CD8-positive, alpha-beta memory T cell (primary cell): ENCODE measurements at places on chromosomes 2 and 18. TPM values are rescaled to one million over a fixed set of nuclear protein-coding genes. Genes with fewer than 3 reads are reported as not detected.

- no peak for DNase-seq
These were observed 2.4 kb downstream of the BOK start for GRCh38 chr2:241560883-241561474.

DNA sequence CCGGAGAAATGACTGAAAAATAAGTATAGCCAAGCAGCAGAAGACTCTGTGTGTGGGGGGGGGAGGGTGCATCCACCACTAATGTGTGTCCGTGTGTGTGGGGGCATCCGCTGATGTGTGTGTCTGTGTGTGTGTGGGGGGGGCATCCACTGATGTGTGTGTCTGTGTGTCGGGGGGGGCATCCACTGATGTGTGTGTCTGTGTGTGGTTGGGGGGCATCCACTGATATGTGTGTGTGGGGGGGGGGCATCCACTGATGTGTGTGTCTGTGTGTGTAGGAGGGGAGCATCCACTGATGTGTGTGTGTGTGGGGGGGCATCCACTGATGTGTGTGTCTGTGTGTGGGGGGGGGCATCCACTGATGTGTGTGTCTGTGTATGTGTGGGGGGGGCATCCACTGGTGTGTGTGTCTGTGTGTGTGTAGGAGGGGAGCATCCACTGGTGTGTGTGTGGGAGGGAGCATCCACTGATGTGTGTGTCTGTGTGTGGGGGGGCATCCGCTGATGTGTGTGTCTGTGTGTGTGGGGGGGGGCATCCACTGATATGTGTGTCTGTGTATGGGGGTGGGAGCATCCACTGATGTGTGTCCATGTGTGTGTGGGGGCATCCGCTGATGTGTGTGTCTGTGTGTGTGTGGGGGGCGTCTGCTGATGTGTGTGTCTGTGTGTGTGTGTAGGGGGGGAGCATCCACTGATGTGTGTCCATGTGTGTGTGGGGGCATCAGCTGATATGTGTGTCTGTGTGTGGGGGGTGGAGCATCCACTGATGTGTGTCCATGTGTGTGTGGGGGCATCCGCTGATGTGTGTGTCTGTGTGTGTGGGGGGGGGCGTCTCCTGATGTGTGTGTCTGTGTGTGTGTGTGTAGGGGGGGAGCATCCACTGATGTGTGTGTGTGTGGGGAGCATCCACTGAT is 125.0 kb downstream of the NFATC1 start:
- no peak for DNase-seq

- no peak for DNase-seq
These were observed 299.2 kb downstream of the TDRD15 start for GRCh38 chr2:21422724-21423522.

DNA sequence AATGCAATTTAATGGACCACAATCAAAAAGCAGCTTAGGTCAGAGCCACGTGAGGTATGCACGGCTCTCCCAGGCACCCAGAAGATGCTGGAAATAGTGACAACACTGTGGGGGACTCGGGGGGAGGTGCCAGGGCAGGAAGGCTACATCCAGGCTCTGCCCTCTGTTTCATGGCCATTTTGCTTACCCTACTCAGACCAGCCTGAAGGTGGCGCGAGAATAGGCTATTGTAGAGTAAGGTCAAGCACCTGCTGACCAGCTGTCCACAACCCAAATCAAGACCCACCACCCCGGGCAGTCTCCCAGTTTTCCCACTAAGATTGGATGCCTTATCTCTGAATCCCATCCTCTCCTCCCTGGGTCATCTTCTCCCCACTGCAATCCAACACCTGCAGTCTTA is 115.7 kb downstream of the VIT start:
- no peak for DNase-seq

- no peak for DNase-seq
These were observed 87.4 kb upstream of the GLS start for GRCh38 chr2:190792956-190793888.

DNA sequence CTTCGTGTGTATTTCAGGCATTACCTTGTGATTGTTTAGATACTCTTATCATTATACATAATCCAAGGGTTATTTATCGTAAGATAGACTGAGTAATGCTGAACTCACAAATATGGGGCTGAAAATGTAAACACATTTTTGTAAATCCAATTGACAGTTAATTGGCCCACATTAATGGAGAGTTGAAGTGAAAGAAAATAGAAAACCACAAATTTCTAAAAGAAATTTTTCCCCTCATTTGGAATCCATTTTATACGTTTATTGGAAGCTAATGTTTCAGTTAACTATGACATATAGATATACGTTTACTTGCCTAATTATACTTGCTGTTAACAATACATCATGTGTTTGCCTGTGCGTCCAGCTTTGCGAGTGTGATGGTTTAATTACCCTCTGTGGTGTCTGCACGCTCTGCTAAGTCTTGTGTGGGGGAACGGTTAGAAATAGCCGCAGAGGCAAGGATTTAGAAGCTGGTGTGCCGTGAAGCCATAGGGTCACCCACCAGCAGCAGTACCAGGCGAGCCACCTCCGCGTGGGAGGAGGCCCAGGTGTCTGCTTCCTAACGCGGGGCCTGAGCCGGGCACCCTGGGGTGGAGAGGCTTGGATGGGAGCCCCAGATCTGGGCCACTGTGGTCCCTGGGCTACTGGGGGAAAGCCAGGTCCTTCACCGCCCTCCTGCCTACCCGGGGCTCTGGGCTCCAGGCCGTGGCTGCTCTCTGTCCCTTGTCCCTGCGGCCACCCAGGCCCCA is 38.0 kb downstream of the TSHZ1 start:
- DNase-seq, result no peak

DNA sequence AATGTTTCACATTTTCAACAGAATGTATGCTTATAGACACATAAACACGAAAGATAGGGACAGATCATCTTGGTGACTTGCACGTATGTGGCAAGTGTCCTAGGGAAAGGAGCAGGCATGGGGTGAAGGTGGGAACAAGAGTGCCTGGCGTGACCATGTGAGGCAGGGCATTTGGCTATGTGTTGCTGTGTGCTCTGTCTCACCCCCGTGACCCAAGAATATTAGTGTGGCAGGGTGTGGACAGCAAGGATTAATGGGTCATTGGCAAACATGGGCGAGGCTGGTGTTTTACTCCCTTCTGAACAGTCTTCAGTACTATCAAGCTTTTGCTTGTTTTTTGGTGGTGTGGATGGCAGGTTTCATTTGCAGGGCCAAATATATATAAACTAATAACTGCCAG is 1.3 kb upstream of the VWA3B start:
- no peak for DNase-seq

DNA sequence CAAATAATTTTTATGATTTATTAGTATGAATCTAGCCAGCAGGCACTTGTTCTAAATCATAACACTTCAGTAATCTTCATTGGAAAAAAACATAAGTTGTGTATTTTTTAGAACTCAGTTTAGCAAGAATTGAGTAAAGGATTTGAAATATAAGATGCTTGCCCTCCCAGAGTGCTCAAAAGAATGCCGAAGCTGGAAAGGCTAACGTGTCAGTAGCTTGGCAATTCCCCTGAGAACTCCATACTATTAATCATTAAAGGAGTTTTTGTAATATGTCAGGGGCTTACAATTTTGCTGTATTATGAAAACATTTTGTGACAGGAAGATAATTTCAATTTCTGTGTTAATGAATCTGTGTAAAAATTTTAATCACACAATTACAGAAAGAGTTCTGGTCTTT is 122.7 kb downstream of the GULP1 start:
- DNase-seq, result no peak

GRCh38 chr2:231475965-231476364 is 11.7 kb upstream of the NCL start:
- DNase-seq, result no peak

DNA sequence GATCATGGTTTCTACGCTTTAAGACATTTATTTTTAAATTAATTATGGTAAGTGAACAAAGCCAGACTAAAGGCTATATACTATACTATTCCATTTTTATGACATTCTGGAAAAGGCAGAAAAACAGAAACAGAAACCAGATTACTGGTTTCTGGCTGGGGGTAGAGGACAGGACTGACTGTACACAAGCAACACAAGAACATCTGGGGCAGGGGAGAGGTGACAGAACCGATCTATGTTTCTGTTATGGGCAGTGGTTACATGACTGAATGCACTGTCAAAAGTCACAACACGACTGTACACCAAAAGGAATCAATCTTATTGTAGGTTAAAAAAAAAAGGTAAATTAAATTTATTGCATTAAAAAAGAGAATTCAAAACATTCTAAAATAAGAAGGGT is 64.7 kb downstream of the PTPN2 start:
- DNase-seq, result no peak

DNA sequence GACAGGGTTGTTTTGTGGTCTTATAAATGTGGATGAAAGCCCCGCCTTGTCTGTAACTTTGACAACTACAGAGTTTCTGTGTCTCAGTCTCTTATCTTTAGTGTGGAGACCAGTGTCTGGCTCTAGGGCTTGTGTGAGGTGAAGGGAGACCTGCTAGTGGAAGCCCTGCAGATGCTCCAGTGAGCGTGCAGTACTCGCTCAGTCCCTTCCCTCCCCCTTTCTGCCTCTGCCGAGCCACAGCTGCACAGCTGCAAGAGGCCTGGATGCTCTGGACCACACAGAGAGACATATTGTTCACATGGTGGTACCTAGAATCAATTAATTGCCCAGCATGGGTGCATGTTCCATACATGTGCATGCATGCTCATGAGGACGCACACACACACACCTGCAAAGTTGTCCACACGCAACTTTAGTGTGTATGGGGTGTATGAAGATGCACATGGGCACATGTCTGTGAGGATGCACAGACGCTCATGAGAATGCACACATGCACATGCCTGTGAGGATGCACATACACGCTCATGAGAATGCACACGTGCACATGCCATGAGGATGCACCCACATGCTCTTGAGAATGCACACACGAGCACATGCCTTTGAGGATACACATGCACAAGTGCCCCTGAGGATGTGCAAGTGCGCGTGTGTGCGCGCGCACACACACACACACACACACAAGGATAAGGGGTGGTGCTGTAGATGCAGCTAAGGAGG is 282.1 kb upstream of the HS6ST1 start:
- no peak for DNase-seq

DNA sequence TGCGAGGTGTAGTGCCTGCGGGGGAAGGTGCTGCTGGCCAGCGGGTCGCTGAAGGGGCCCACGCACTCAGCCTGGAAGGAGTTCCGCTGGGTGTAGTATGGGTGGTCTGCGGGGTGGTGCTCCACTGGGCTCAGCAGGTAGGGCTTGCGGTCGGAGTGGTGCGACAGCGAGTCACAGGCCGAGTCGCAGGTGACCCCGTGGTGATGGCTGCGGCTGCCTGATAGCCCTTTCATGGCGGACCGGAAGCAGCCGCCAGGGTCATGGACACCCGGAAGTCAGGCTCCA is 429.8 kb downstream of the TGIF1 start:
- no peak for DNase-seq

GRCh38 chr2:101763496-101764333 is 66.2 kb downstream of the MAP4K4 start:
- no peak for DNase-seq

GRCh38 chr2:28049899-28050298 is 159.4 kb downstream of the BABAM2 start:
- no peak for DNase-seq

- DNase-seq, result no peak
These were observed 125.6 kb downstream of the NCOA1 start for GRCh38 chr2:24616616-24617015.

DNA sequence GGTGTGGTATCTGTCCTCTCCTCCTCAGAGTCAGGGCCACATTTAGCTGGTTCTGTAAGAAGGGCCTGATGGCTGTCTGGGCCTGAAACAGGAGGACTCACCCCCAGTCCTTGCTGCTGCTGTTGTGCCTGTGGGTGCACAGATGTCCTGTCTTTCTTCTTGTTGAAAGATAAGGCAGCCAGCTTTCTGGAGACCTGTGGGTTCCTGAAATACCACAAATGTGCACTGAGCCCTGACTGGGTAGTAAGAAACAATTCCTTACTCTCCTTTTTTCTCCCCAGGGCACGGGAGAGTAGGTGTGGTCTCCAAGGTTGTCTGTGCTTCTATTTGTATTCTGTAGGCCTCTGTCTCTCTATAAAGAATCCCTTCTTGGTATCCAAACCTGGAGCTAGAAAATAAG is 96.2 kb upstream of the DLX2 start:
- no peak for DNase-seq

GRCh38 chr2:126571403-126571802 is 84.6 kb upstream of the GYPC start:
- no peak for DNase-seq

DNA sequence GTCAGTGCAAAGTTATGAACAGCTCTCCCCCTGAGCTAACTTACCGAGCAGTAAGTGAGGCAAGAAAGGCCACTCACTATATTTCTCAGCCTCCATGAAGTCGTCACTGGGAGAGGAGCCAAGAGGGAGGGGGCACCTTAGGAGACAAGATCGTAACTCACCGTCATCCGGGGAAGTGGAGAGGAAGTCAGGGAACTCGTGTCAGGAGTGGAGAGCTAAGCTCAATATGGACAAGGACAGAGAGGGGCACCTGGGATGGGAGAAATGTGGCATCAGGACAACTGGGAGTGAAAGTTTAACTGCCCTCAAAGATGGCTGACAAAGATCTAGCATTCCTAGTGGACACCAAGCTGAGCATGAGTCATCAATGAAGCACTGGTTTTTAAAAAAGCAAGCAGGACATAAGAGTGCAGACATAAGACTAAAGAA is 37.1 kb downstream of the BCL11A start:
- DNase-seq, result no peak

GRCh38 chr2:100417711-100418124 is 250 bp upstream of the CHST10 start:
- DNase-seq, result no peak

DNA sequence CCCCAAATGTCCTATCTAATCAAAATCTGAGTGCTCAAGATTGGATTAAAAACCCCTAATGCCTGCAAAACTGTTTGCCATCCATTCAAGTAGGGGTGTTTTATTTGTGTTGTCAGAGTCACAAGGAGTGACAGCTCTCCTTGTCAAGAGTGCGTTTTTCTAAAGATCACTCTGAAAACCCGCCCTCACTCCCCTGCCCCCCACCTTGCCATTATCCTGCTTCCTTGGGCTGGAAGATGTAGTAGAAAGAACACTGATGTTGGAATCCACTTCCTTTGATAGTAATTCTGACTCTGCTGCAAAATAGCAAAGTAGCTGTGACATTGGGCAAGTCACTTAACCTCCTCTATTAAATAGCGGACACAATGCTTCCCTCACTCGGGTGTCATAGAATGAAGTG is 155.6 kb downstream of the TSN start:
- DNase-seq, result no peak

- no peak for DNase-seq
These were observed 439.3 kb downstream of the CBLN2 start for GRCh38 chr18:72104851-72105250.

DNA sequence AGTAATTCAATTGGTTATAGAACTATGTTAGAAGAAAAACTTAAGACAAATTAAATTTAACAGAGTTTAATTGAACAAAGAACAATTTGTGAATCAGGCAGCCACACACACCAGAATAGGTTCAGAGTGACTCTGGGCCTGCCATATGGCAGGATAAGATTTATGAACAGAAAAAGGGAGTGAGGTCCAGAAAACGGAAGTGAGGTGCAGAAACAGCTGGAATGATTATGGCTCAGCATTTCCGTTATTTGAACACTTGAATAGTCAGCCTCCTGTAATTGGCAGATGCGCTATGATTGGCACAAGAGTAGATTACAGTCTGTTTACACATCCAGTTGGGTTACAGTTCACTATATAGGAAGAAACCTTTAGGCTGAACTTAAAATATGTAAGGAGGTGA is 99.0 kb downstream of the MBD2 start:
- no peak for DNase-seq

GRCh38 chr2:132725148-132725547 is 55.1 kb upstream of the LYPD1 start:
- DNase-seq, result no peak

Gene TBR1
- not detected for total RNA-seq

Gene LBX2
- 0.94 TPM for total RNA-seq

Gene DCAF17
- 19.3 TPM for total RNA-seq

Gene C2orf74
- total RNA-seq, result 12.5 TPM

Gene TRIM43B
- total RNA-seq, result not detected

Gene ANKRD53
- total RNA-seq, result 0.35 TPM
